ENCODE measurements at places on chromosomes 2 and 18. TPM values are rescaled to one million over a fixed set of nuclear protein-coding genes. Genes with fewer than 3 reads are reported as not detected.

The IL1RN gene
- 0.29 TPM for total RNA-seq

The CSRNP3 gene
- total RNA-seq: not detected

The CHRNG gene
- not detected for total RNA-seq

The ZNF804A gene
- total RNA-seq: not detected

The KRTCAP3 gene
- total RNA-seq: 0.72 TPM

The NCKAP5 gene
- 0.76 TPM for total RNA-seq

The ITGA4 gene
- total RNA-seq: 1.4 TPM

The KCNG2 gene
- total RNA-seq: not detected

The ALLC gene
- not detected for total RNA-seq

The BMP10 gene
- not detected for total RNA-seq

The ALPP gene
- total RNA-seq: 18.1 TPM

The CCDC150 gene
- 4.5 TPM for total RNA-seq

The POTEJ gene
- not detected for total RNA-seq

The MALL gene
- 148 TPM for total RNA-seq

Data from A549 treated with AZD2906 at 1 μM for 4 hours (cell line).